ENCODE measurements at places on chromosomes 7 and 10.
A peak's percentile ranks its signal among the peaks of the same experiment; 100 is the strongest.

DNA sequence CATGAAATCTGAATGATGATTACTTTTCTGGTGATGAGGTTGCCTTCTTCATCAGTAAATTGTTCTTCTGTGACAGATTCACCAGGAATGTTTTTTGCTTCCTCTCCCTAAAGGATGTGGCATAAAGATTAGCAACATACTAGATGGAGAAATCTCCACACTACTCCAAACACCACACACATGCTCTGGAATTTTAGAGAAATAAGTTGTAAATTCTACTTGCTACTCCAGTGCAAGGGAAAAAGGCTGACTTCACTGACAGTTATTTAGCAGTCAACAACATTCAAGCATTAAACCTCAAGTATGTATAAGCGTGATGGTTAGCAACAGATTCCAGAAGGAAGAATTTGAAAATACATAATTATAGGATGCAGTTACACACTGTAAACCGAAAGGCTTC is 137.9 kb upstream of the CCDC6 start:
- peak; percentile 85 for DNase-seq

DNA sequence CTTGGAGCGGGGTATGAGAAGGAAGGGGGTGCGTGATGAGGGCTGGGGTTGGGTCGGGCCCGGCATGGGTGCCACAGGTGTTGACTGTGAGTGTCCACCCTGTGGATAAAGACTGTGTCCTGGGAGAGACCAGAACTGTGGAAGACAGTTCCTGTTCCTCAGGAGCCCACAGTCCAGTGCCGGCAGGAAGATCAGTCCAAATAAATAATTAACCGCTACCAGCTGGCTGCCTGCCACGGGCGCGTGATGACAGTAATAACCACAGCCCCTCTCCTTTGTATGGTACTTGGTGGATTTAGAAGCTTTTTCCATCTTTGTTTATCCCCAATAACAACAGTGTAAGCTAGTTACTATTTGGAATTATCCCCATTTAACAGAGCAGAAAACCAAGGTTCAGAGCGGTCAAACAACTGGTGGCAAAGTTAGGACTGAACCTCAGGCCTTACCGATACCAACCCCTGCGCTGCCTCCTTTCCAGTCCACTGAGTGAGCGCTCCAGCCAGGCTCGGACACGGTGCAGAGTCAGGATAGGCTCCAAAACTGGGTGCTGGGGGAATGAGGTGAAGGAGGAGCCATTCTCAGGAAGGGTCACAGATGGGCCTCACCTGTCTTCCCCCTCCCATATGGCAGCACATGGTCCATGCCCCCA is 5.1 kb downstream of the ZMIZ1 start:
- peak; percentile 91 for DNase-seq

DNA sequence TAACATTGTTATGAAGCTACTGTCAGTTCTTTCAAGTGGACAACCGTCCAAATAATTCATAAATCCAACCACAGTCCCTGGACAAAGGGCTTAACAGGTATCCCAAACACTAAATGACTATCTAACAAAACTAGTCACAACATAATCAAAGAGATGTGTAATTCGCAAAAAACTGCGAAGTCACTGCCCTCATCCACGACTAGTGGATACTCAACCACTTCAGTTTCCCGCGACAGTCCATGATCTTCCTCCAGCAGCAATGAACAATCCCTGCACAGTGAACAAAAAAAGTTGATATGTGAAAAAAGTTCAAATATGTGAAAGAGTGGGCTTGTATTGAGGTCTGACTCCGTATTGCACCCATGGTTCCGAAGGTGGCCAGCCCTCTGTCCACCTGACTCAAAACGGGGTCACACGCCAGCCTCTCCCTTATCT is 287 bp downstream of the DCLRE1A start:
- DNase-seq = no peak

DNA sequence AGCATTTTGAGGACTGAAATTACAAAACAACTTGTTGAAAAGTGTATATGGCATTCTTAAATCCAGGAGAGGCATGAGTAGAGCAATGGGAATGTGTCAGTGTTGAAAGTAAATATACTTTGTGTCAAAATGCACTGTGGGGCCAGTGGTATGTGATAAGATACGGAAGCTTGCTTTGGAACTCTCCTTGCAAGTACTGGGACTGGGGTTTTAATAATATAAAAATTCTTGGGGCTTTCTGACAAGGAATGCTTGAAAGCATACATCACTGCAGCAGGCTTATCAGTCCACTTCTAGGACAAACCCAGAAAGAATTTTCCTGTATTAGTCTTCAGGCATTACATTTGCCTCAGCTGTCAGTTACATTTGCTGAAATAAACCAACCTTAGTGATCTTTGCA is 472.8 kb upstream of the FZD8 start:
- DNase-seq = peak; percentile 76

GRCh38 chr10:73911553-73912004 is 647 bp downstream of the PLAU start:
- no peak for DNase-seq

GRCh38 chr10:60375293-60376004 is 14.2 kb downstream of the ANK3 start:
- DNase-seq = no peak

DNA sequence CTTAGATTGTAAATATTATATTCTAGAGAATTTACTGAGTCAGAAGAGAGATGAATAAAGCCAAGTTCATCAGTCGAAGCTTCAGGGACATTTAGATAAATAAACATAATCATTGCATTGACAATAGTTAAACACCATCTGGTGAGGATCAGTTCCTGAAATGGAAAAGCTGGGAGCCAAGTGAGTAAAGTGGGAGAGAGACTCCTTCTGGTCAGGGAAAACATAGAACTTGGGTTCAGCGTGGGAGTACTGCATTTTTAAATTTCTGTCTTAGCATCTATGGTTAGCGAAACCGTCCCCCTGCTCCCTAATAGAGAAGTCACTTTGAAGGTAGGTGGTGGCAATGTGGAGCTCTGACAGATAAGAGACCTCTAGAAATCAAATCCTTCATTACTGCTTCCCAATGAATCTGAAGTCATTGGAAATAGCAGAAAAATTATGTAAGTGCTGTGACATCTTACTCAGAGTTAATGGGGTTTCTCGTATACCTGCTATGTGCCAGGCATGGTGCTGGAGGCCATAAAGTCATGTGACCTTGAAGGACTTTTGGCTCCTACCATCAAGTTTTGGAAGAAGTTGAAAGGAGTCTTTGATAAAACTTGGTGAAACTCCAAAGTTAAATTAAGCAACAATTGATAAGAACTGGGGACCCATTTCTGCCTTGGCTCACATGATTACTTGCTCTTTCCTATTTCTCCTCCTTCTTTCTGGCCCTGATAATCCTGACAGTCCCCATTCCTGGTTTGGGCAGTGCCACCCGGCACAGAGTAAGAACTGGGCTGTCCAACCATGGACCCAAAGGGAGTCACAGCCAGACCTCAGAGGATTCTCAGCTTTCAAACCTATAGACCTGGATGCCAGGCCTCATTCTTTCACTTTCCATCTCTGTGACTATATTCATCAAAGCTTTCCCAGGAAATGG is 211.2 kb downstream of the C7orf25 start:
- DNase-seq = no peak

- no peak for DNase-seq
Measured at GRCh38 chr10:22489975-22490374, 144.7 kb downstream of the SPAG6 start.

DNA sequence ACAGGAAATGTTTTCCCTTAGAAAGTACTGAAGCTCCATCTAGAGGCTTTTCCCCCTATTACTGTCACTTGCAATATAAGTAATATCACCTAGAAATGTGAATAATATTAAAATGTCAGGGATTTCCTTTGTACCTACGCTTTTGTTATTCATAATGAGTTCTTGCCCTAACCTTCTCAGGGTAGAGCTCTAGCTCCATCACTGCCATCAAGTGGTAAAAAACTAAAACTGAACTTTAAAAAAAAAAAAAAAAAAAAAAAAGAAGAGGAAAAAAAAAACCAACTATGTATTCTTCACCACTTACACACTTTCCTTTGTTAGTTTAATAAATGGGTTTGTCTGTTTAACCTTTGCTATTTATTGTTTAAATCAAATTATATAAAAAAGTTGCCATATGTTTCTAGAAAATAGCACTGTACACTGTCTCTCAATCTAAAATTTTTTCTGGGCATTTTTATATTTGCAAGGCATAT is 49.9 kb downstream of the DNAJC1 start:
- no peak for DNase-seq

- DNase-seq = no peak
Measured at GRCh38 chr7:133748443-133749407, 378.4 kb upstream of the LRGUK start.

DNA sequence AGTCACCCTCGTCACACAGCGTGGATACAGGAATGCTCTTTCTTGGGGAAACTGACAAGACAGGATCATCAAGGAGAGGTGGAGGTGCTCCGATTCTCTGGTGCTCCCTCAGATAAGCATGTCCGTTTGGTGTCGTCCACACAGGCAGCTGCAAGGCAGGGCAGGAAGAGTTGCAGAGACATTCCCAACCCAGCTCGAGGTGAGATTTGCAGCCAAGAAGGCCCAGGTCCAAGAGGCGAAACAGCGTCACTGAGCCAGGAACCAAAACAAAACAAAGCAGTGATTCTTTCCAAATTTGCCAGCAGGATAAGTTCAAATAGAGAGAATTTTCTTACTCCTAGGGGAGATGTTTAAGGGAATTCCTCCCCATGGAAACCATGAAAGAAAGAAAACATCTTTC is 386.5 kb upstream of the PFKP start:
- DNase-seq = no peak

DNA sequence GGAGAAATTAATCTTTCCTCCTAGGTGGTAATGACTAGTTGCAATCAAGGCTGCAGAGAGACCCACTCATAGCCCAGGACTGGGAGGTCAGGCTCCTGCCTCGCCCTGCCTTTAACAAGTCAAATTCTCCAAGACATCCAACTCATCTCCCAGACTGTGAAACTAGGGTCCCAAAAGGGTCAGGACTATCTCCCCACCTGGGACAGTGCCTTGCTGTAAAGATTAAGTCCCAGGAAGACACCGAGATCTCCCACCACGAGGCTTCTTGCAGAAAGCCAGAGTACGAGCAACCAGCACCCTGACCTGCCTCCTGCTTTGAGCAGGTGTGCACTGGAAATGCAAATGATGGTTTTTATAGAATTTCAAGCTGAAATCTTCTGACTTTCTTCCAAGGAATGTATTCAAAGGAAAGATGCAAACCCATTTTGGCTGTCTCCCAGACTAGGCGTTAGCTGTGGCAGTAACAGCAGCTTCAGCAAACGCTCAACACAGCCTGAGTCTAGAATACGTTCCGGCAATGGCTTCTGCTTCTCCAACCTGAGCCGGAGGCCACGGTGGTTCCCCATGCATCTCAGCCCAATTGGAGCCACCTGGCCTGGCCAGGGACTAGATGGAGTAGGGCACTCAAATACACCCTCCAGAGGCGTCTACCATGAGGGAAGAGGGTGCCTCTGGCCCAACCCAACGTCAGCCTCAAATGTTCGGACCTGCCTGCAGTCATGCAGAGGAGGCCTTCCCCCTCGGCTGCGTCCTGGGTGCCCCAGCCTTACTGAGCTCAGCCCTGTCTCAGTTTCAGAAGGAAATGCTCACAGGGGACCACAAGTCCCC is 170.4 kb downstream of the PRKAG2 start:
- DNase-seq = peak; percentile 72

DNA sequence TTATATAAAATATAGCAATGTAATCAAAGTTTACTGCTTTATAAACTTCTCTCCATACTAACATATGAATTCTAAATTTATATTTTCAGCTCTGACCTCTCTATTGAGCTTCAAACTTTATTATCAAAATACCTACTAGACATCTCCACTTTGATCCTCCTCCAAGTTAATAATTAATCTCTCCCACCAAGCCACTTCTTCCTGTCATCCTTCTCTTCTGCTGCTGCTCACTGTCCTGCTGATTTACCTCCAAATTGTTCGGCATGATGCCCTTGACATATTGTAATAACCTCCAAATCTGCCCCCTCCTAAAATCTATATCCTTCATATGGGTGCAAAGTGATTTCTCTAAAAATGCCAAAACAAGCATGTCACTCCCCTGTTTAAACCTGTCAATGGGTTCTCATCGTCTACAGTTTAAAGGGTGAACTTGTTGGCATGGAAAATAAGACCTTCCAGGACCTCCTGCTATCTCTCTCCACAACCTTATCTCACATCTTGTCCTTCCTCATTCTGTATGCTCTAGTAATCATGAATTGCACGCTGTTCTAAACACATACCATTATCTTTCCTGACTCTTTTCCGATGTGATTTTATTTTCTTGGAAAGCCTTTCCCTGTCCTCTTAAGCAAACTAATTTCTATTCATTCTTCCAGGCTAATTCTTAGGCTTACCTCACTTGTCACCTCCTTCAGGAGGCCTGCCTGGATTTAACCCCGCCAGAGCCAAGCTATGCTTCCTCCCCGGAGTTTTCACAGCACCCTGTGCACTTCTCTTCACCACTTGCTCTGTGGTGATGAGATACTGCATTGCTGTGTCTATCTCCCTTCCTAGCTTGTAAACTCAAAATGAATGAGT is 52.1 kb upstream of the STK17A start:
- DNase-seq = no peak

GRCh38 chr10:19499291-19499770 is 316.9 kb upstream of the PLXDC2 start:
- no peak for DNase-seq

- DNase-seq = peak; percentile 8
Measured at GRCh38 chr10:62726638-62727037, 77.9 kb upstream of the ADO start.

GRCh38 chr10:3554121-3554522 is 230.9 kb downstream of the KLF6 start:
- peak; percentile 92 for DNase-seq

- DNase-seq = peak; percentile 92
Measured at GRCh38 chr10:14074062-14074884, 256.5 kb downstream of the FRMD4A start.

- no peak for DNase-seq
Measured at GRCh38 chr7:15577600-15577999, 15.8 kb upstream of the AGMO start.

GRCh38 chr10:50469778-50470193 is 154.0 kb downstream of the SGMS1 start:
- no peak for DNase-seq

DNA sequence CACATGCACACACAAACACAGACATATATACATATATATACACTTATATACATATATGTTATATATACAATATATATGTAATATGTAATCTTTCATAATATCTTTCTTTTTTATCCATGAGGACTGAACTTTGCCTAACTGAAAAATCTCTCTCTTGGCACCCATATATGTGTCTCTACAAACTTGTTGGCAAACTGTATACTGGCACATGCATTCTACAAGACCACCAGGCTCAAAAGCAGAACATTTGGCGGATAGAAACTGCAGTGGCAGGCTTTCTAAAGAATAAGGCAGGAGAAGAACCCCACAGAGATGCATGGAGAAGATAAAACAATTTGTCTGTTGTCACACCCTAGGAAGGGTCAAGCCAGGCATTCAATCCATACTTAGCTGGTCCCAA is 165.3 kb downstream of the NRG3 start:
- DNase-seq = no peak

DNA sequence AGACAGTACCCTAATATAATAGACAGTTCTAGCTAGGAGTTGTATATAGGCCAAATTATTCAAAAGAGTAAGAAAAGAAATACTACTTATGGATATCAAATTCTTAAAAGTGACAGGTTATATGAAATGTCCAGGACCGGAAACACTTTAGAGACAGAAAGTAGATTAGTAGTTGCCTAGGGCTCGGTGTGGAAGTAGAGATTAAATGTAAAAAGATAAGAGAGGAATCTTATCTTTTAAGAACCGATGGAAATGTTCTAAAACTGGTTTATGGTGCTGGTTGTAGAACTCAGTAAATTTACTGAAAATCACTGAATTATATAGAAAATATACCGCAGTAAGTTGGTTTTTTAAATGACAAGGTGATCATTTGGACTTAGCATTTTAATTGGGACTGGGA is 147.5 kb upstream of the ASAH2 start:
- no peak for DNase-seq

Data from osteoblast (primary cell).